Omental fat pad (tissue), 4 donors: ENCODE measurements at places on chromosomes 3 and 15. TPM values are rescaled to one million over a fixed set of nuclear protein-coding genes. Genes with fewer than 3 reads are reported as not detected.

Gene CCK
- total RNA-seq, result not detected

Gene PIK3CB
- 22.9 TPM for total RNA-seq

Gene MAGEL2
- 0.09 TPM for total RNA-seq

Gene TMEM212
- total RNA-seq, result not detected

Gene WDR5B
- 3.0 TPM for total RNA-seq

Gene GUCA1C
- not detected for total RNA-seq

Gene CP
- 4.8 TPM for total RNA-seq
